ENCODE measurements at places on chromosomes 7 and 10.

GRCh38 chr7:82598958-82599357 lies 155.4 kb upstream of the CACNA2D1 start:
- no peak for DNase-seq

DNA sequence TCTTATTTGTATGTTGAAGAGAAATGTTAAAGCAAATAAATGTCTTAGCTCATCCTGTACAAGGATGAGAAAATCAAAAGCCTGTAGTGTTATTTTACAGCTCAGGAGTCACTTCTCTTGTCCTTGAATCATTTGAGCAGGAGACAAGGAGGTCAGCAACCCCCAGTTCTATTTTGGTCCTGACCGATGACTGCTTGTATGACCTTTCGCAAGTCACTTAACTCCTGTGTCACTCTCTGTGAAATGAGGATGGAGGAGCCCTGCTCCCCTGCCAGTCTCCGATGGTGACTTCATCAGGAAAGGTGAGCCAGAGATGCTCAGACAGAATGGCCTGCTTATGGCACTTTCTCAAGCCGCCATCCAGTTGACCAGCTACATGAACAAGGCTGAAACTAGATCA lies 101.0 kb downstream of the CELF2 start:
- no peak for DNase-seq

GRCh38 chr10:119555178-119555784 lies 12.8 kb upstream of the RGS10 start:
- no peak for DNase-seq

DNA sequence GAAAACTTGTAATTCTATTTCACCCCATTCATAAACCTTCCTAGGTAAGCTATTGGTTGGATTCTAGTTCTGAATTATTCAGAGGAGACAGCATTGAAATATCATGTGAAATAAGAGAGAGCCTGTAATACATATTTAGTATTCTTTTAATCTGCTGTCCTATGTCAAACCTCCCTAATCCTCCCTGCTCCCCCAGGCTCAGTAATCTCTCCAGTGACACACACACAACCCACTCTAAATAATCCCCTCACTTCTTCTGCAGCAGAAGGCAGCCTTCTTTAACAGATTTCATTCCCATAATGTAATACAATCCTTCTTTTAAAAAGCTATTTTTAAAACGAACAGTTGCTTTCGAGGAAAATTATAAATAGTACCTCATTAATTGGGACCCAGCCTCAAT lies 639.7 kb upstream of the AUTS2 start:
- DNase-seq, result no peak

- no peak for DNase-seq
Measured at GRCh38 chr10:17792991-17793390, 16.2 kb upstream of the MRC1 start.

GRCh38 chr7:40780460-40780859 lies 645.7 kb downstream of the SUGCT start:
- DNase-seq, result no peak

DNA sequence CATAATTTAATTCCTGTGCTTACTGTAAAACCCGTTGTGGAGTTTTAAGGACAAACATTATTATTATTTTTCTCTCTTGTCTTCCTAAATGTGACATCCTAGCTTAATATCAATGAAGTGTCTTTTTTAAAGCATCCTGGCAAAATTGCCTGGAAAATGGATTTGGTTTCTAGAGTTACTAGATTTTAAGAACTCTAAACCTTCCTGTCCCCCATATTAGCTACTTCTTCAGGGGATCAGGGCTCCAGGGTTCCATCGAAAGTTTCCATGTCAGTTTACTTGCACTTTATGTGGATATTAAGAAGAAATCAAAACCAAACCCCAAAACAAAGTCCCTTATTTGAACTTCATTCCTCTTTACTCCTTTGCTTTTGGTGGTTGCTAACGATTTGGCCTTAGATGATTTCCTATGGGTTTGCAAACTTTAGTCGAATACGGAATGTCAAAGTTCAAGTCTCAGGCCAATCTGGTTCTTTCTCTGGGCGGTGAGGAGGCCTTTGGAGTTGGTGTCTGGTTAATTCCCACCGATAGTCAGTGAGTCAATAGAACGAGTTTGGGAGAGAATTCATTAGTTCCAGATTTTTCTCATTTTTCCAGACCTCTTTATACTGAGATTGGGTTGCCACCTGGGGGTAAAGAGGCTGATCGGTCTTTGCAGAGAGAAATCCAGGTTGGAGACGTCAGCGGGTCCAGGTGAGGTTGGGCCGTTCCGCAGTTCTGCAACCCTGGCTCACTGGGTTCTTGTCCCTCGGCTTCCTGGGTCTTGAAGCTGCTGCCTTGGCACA lies 1.1 kb downstream of the CUX1 start:
- peak; percentile 64 for DNase-seq

DNA sequence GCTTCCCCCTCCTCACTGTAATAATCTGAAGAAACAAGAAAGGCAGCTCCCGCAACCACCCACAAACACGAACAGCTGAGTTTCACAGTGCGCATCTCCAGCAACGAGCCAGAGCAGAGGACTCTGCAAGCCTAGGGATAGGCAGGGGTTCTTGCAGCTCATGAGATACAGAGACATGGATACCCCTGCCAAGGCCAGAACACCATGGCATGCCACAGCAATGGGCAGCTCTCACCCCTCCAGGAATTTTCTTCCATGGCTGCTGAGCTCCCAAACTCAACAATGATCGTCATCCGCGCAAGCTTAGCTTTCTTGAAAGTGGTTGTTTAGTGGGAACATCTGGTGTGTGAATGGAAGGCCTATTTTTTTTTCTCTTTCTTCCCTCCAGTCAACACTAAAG lies 637.3 kb downstream of the SORCS3 start:
- no peak for DNase-seq

GRCh38 chr7:2843711-2844152 lies 376 bp downstream of the GNA12 start:
- no peak for DNase-seq

- DNase-seq, result no peak
Measured at GRCh38 chr7:91491868-91492267, 227.6 kb downstream of the FZD1 start.

DNA sequence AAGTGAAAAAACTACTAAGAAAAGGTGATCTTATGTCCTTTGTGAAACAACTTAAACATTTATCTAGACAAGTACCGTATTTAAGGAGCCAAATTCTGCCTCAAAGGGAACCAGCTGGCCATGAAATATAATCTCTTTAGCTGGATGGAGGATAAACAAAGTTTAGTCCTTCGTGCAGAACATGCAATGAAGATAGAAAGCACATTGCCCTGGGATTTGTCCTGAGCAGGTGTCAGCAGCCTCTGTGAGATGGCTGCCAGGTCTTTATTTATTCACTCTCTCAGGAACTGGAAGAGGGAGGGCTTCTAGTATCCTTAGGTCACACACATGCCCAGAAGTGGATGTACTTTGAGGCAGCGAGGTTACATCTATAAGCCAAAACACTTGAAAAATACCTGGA lies 57.4 kb upstream of the CASD1 start:
- DNase-seq, result no peak

DNA sequence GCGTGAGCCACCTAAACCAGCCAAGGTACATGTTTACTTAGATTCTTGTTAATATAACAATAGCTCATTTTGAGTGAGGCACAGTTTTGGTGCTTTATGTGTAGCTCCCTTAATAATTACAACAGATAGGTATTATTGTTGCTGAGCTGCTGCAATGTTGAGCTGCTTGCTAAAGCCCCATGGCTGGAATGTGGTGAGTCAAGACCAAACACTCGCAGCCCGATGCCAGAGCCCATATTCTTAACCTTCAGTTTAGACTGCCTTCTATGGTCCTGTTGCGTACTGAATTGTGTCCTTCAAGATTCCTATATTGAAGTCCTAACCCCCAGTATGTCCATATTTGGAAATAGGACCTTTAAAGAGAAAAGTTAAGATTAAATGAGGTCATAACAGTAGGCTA lies 407.1 kb downstream of the NEBL start:
- no peak for DNase-seq

DNA sequence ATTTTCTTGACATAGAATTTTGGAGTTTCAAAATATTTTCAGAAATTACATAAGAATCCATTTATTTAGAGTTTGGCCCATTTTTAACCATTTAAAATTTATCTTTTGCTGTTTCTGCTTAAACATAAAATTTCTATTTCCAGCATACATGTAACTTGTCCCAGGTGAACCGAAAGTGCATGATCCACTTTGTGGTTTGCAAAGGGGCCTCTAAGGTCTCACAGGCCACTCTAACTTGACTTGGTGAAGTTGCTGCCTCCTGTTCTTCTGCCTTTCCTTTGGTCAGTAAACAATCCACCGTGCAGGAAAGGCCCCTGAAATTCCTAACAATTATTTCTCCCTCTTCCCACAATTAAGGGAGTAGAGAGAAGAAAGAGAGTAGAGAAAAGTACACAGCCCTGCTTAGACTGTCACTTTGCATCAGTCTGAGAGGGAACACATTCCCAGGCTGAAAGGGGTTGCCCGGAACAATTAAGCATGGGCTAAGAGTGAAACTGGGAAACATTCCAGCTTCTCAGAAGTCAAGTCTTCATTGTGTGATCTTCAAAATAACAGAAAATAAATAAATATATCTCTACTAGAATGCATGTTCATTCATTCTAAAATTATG lies 79.5 kb upstream of the SEMA3A start:
- no peak for DNase-seq

GRCh38 chr10:31700181-31700611 lies 228.4 kb downstream of the ARHGAP12 start:
- no peak for DNase-seq

- DNase-seq, result no peak
Measured at GRCh38 chr7:151330661-151331060, 11.0 kb upstream of the NUB1 start.

DNA sequence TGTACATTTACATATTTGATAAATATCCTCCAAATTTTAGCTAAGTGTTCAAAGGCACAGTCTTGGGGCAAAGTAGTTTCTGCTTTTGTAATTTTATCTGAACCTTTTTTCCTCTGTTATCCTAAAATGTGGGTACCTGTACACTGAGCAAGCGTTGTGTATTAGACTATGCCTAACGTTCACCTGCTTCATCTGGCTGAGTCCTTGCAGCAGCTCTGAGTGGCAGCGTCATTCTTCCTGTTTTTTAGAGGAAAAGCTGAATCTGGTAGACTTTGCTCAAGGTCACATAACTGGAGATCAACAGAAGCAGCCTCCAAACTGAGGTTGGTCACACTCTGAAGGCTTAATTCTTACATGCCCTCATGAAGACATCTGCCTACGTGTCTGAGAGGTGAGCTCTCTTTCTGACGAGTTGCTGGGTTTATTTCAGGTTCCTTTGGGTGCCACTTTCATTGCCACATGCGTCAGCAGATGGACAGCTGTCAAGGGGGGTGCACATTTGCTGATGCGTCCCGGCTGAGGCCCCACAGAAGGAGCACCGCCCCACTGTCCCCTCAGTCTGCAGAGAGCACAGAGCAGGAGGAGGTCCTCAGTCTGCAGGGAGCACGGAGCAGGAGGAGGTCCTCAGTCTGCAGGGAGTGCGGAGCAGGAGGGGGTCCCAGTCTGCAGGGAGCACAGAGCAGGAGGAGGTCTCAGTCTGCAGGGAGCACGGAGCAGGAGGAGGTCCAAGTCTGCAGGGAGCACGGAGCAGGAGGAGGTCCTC lies 406.5 kb upstream of the SHH start:
- no peak for DNase-seq

GRCh38 chr10:17249820-17250219 lies 21.8 kb downstream of the VIM start:
- DNase-seq, result no peak

DNA sequence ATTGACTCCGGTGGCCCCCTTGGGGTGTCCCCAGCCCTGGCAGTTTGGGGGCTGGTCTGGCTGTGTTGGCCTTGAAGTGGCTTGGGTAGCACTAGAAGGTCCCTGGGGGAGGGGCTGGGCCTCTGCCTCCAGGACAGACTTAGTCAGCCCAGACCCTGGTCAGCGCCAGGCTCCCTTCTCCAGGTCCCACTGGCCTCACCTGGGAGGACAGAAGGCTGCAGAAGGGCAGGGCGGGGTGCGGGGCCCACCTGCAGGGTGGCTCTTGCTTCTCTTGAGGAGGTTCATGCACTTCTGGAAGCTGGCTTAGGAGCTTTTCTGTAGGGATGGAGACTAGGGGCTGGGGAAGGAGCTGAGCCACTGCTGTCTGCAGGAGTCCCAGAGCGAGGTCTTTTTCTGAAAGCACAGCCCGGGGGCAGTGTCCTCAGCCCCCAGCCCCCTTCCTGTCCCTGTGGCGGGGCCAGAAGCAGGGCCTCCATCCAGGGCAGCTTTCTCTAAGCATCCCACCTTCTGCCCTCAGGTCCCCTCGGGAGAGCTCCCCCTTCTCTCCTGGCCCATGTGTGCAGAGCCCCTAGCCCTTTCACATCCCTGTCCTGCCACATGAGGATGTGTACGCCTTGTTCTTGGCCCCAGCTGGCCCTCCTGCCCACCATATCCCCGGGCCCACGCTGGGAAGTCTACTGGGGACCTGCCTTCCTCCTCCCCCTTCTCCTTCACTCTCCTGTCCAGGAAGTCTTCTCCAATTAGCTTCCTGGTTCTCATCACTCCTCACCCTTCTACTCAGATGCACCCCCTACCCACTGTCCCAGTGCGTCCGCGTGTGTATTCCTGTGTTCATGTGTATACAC lies 11.0 kb downstream of the TBATA start:
- DNase-seq, result peak; percentile 83

Data from mesenteric fat pad (tissue), 1 donor.